Stimulated activated CD8-positive, alpha-beta memory T cell treated with anti-CD3 and anti-CD28 coated beads, Interleukin-2, amount 100 ng/mL, for 1 hour (primary cell): ENCODE measurements at places on chromosomes 3 and 15.

DNA sequence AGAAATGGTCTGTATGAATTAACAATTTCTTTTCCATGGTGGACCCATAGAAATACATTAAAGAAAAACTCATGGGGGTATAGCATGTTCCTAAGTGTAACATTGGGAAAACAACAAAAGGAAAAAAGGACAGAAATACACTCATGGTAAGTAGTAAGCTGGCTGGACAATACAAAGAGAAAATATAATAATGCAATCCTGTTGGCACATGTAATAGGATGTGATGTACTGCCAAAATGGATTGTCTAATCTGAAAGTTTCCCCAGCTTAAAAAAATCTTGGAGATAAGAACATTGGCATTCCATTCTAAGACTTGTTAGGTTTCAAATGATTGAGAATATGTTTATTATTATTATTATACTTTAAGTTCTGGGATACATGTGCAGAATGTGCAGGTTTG is 128.1 kb downstream of the MBNL1 start:
- no peak for DNase-seq

DNA sequence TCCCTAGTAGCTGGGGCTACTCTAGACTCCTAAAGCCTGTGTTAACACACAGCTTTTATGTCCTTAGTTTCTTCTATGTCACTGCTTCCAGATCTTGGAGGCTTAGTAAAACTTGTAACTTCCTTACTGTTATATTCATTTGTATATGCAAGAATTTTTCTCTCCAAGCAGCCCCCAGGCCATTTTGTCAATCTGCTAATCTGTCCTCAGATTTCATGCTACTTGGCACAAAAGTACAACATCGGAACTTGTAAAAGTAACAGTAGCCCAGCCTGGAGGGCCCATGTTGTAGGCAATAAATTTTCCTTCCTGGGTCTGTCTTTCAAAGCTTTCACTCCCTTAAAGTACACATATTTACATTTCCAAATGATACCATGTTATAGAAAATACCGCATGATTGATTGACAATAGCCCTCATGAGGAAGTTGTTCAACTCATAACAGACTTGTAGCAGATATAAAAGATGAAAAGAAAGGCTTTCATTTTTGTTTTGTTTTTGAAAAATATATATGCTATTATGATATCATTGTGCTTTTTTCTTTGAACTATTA is 324.2 kb downstream of the NEK10 start:
- DNase-seq = no peak

DNA sequence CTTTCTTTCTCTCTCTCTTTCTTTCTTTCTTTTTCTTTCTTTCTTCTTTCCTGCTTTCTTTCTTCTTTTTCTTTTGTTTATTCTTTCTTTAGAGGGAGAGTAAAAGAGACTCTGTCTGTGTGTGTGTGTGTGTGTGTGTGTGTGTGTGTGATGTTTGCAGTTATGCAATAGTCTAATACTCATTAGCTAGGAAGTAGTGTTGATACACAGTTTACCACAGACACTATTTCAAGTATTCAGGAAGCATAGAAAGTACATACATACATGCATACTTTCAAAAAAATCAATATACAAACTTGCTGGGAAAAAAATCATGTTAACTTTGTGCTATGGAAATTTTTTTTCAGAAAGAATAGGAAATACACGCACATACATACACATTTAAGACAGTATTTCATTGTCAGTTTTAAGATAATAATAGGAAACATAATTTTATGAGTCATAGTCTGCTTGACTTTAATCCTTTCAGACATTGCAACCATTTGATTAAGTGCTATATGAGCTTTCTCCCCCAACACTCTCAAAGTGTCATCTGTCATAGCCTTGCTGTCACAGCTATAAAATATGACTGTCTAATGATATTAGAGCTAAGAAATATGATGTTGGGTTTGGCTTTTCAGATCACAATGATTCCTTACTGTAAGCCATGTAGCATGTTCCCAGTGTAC is 74.9 kb upstream of the EPHA3 start:
- DNase-seq = no peak

- no peak for DNase-seq
Measured at GRCh38 chr15:59170295-59171066, 36.2 kb upstream of the LDHAL6B start.

DNA sequence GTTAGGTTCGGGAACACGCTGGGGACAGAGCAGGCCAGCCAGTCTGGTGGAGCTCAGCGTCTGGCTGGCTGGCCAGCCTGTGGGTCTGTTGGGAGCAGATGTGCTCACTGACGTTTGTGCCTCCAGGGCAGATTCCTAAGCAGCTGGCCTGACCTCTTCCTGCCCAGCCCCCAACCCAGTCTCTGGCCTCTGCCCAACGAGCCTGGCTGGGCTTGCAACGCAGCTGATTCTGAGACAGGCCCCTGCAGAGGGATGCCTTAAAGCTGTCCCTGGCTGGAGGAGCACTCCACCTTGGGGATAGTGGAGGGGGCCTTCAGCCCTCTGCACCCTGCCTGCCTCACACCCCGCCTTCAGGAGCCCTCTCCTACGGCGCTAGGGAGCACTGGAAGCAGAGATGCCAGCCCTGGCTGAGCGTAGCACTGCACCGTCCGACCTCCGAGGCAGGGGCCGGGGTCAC is 46.0 kb downstream of the KLF13 start:
- DNase-seq = no peak
